ENCODE measurements at places on chromosomes 7 and 10.

DNA sequence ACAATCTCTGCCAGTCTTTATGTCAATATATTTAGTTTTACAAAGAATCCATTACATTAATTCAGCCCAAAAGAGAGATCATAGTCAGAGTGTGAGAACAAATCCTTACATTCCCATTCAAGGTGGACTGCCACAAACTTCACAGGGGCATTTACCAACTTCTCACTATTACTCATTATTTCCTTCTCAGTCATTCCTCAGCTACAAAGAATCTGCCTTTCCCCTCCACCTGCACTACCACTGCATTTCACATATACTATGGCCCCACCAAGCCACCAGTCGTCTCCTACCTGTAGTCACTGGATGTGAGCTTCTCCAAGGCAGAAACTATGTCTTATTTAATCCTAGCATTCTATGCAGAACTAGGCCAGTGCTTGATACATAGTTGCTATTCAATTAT is 94.3 kb downstream of the USP6NL start:
- no peak for DNase-seq

DNA sequence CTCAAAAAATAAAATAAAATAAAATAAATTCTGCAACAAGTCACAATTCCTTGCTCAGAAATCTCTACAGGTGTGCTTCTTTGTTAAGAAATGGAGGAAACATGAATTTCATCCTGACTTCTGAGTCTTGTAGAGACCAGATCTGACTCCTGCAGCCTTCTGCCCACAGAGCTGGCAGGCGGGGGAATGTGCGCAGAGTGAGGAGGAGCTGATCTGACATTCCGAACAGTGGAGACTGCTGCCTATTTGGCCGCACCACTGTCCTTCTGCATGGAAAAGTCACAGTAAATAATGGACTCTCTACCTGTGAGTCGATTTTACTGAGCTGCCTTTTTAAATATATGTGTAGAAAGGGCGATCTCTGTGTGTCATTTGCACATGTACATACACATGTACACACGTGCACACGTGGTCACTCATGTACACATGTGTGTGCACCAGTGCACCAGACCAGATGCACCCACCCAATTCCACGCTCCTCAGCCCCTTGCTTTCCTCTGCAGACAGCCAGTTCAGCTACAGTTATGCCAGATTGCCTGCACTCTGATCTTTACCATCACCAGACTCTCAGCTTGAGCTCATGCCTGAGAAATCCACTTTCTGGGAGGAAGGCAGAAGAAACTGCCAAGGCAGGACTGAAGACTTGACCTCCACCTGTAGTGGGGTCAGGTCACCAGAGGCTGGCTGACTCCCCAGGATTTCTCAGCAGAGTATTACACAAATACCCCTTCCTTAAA is 54.9 kb downstream of the IKZF1 start:
- DNase-seq: no peak

- DNase-seq: no peak
Observed at GRCh38 chr7:34143402-34143801, 238.1 kb downstream of the BMPER start.

- no peak for DNase-seq
Observed at GRCh38 chr7:148972375-148972774, 55.9 kb downstream of the PDIA4 start.
